HT-29 (cell line): ENCODE measurements at places on chromosomes 16 and 17.

DNA sequence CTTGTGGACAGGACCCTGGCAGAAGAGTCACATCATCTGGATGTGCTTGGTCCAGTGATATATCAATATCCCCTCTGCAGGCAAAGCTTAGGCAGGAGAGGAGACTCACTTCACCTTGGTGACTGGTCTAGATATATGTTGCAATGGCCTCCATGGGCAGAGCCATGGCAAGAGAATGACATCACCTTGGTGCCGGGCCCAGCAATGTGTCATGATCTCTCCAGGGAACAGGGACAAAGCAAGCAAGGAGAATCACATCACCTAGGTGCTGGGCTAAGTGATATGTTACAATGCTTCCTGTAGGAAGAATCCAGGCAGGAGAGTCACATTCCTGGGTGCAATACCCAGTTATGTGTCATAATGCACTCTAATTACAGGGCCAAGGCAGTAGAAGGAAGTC lies 2106.2 kb downstream of the TP53TG3F start:
- no peak for DNase-seq

DNA sequence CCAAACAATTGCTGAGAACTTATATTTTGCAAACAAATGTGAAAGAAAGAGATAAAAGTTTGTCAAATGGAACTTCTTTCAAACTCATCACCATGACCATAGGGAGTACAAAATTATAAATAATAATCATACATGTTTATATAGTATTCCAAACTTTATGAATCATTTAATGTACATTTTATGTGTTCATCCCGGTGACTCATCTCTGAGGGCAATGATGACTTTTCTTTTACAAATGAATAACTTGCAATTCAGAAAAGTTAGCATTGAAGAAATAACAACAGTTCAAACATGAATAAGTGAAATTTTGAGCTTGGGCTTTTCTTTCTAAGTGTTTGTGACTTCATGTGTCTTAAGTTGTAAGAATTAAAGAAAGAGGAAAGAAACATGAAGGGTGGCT lies 66.3 kb upstream of the CDH8 start:
- DNase-seq, result no peak

DNA sequence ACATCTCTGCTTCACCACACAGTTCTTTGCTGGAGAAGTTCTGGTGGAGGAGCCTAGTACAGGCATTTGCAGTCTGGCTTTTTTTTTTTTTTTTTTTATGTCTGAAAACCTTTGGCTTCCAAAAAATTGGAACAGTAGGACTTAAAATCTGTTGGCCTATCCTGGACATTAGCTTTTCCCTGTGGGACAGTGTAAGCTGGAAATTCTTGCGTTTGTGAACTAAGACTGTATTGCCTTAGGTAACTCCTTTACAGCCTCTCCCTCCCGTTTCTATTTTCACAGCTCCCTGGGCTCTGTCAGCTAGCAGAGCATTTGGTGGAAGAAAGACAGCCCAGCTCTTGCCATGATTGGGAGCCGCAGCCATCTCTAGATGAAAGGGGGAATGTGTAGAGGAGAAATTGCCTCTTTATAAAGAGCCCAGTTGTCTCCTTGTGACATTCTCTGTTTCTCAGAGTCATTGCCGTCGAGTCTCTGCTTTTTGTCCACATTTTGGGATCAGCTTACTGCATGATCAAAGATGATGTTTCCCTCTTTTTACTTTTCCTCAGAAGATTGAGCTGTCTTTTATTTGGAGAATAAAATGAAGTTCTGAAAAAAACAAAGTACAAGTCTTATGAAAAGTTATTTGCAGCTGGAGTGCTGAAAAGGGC lies 227.5 kb downstream of the SPECC1 start:
- DNase-seq, result no peak

DNA sequence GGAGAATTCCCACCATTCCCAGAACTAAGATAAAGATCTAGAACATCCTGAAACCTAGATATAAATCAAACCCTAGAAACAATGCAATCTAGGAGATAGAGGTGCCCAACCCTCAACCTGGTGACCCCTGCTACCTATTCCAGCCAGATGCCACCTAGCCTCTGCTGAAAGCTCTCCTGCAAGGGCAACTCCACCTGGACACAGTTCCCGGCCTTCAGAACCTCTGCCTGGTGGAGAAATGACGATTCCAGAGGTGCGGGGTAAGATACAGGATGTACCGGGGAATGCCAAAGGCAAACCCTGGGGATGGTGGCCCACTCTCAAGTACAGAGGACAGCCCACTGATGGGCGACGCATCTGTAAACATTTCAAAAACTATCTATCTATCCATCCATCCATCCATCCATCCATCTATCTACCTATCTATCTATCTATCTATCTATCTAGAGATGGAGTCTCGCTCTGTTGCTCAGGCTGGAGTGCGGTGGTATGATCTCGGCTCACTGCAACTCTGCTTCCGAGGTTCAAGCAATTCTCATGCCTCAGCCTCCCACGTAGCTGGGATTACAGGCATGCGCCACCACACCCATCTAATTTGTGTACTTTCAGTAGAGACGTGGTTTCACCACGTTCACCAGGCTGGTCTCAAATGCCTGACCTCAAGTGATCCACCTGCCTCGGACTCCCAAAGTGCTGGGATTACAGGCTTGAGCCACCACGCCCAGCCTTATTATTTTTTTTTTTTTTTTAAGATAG lies 19.0 kb downstream of the MEAK7 start:
- DNase-seq, result no peak

DNA sequence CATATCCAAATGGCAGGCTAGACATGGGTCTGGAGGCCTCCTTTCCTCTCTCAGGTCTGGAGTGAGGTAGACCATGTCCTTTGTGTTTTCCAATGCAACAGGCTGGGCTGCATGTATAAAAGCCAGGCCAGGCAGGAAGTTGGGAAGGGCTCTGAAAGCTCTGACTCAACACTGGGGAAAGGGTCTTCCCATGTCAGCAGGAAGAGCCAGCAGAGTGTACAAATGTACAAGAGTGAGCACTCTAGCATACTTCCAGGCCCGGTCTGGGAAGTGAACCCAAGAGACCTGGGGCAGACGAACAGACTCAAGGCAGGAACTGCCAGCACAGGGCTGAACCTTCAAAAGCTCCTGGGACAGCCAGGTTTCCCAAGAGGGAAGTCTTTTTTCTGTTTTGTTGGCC lies 7.0 kb downstream of the ATPAF2 start:
- no peak for DNase-seq

DNA sequence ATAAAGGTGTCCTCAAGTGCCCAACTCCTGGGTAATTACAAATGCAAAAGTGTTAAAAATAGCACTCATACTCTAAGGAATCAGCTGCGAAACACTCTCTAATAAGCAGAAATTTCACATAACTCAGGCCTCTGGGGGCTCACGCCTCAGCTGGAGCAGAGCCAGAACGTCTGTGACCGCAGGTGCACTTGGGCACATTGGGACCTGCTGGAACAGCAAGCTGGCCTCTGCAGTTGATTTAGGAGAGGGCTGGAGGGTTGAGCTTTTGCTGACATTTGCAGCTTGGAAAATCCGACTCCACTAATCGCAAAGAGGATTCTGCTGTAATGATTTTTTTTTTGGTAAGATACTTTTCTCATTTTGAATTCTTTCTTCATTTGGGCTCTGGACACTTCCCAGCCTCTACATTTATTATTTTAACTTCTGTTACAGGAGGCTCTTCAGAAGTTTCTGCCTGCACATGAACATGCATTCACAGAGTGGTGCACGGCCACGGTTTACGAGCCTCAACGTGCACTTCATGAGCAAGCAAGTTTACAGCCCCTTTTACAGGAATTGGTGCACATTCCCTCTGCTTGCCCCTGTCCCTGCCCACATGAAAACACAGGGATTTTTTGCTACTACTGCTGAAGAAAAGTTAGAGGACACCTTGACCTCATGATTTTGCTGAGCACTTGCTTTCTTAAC lies 4.1 kb upstream of the SNTB2 start:
- DNase-seq, result no peak
